ENCODE measurements at places on chromosomes 4 and X. TPM values are rescaled to one million over a fixed set of nuclear protein-coding genes. Genes with fewer than 3 reads are reported as not detected.

NAT8L gene
- not detected for polyA plus RNA-seq

- no peak for DNase-seq
These were observed 269.3 kb upstream of the AGTR2 start for GRCh38 chrX:115901241-115901640.

- no peak for DNase-seq
These were observed 10.9 kb upstream of the DDX3X start for GRCh38 chrX:41322821-41323603.

DNA sequence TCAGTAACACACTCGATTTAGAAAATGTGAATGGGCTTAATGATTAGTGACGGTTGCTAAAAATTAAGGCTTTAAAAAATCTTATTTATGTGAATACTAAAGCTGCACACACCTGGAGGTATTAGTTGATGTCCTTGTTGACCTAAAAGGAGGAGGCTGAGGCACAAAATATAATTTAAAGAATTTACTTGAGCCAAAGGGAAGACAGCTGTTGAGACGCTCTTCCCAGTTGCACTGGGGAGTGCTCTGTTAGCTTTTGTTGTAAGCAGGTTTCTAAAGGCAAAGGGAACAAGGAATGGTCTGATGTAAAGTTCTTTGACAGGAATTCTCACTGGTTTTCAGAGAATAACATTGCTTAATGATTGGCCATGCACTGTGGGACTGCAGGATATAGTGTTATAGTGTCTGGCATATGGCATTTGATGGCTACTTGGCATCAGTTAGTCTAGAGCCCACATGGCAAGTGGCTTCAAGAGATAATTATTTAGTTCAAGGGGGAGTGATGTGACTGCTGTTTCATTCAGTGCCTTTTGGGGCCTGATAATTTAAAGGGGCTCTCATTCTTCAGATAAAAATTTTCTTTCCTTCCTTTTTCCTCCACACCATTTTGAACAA is 30.8 kb upstream of the PGM2 start:
- DNase-seq = no peak

DNA sequence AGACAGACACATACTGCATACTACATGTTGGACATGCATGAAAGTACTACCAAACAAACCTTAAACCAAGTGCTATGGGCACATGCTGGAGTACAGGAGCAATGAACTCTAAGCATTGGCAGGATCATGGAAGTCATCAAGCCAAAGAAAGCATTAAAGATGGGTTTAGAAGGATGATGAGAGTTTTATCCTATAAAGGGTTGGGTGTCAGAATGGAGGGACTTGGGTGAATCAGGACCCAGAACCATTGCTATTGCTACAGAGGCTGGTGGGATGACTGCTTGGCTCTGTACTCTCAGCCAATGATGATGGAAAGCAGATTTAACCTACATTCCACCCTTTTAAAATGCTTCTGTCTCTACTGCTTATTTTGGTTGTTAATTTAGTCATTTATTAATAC is 233.9 kb upstream of the EDA2R start:
- DNase-seq = no peak

All from small intestine (tissue), 16 donors.